Kidney capillary endothelial cell (primary cell): ENCODE measurements at places on chromosomes 4 and X.

GRCh38 chr4:60482921-60483351 is 717.2 kb upstream of the ADGRL3 start:
- no peak for DNase-seq

DNA sequence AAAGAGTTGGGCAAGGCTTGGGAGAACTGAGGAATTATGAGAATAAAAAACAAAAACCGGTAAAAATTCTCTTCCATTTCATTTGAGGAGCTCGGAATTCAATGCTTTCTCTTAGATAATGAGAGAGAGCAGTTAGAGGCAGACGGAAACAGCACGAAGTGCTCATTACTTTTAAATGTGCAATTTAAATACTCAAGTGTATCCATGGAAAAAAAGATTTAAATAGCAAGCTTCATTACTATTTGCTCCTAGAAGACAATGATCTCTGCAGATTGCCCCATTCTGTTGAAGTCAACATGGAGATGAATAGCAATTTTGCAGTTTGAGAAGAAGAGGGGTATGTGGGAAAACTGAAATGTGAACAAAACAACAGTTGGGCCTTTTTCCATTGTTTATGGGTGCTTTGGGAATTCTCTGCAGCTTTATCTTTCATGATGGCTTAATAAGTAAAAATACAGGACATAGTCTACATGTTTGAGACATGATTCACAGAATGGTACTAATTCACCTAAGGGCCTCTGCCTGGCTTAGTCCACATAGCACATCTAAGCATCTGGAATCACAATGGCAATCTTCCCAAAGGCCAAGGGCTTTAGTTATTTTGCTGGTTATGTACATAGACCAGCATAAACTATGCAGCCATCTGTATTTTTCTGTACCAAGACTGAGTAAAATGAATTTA is 512.7 kb upstream of the FAT1 start:
- no peak for DNase-seq

- DNase-seq: peak; percentile 29
These were observed 144.4 kb downstream of the PCDH18 start for GRCh38 chr4:137387924-137388323.

- no peak for DNase-seq
These were observed 167.1 kb downstream of the AMELX start for GRCh38 chrX:11460347-11460746.

- DNase-seq: no peak
These were observed 20.7 kb downstream of the PDGFC start for GRCh38 chr4:156950948-156951347.

DNA sequence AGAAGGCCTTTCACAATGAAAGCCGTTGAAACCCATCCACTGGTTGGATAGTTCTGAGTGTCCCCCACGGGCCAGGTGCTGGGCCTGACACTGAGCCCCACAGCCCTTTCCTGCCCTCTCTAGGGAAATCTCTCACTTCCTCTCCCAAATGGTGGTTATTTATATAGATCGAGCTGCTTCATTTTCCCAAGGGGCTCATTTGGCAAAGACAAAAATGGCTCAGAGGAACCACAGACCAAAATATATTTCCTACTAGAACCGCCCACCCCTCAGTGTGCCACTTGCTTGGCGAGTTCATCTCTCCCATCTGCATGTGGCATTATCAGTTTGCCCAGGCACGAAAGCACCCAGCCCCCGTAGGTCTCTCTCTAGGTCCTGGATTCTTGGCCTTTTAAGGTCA is 53.3 kb upstream of the STIM2 start:
- DNase-seq: no peak

GRCh38 chr4:71348586-71348985 is 9.8 kb downstream of the SLC4A4 start:
- DNase-seq: no peak

GRCh38 chr4:170109586-170110284 is 20.0 kb upstream of the AADAT start:
- DNase-seq: no peak

- DNase-seq: no peak
These were observed 34.7 kb upstream of the ASMTL start for GRCh38 chrX:1487401-1487800.

- DNase-seq: no peak
These were observed at the start of gene MAOB for GRCh38 chrX:43882294-43882681. TSS of gene MAOB (minus strand) at chrX:43882450. CDS start at chrX:43882299, 151 bp downstream.

- no peak for DNase-seq
These were observed 18.5 kb downstream of the ADRA2C start for GRCh38 chr4:3784454-3785291.

DNA sequence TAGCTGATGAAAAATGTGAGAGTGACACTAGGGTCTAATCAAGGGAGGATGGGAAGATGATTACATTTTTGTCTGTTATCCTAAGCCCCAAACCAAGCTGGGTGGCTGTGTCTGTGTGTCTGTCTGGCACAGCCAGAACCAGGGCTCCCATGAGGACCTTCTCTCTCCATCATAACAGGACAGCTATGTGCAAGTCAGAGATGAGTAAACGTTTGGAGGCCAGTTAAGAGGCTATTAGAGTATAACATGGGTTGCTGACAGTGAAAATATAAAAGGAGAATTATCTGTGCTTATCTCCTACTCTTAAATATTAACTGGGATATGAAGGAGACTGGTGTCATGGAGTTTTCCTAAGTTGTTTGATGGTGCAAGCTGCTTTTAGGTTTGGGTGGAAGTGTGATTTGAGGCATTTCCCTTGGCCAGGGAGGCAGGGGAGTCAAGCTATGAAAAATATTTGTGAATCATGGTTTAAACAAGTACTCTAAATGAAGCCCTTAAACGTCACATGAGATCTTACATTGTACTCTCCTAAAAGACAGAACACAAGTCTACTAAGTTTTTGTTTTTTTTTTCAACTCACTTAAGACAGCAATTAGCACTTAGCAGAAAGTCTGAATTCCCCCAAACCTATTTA is 156.2 kb downstream of the ENOX2 start:
- DNase-seq: no peak

DNA sequence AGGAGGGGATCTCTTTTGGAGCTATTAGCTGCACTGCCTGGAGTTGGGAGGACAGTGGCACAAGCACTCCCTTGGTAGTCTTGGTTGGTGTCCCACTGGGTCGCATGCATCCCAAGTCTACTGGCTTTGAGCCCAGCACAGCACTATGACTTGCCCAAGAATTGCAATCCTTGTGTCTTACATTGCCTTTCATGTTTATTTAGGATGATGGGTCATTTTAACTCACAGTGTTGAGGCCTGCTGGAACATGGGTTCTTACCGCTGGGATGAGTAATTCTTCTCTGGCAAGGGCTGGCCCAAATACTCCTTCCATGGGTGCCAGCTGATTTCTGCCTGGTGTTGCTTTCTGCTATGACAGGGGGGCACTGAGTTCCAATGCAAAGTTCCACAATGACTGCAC is 185.5 kb downstream of the TEX13C start:
- no peak for DNase-seq

DNA sequence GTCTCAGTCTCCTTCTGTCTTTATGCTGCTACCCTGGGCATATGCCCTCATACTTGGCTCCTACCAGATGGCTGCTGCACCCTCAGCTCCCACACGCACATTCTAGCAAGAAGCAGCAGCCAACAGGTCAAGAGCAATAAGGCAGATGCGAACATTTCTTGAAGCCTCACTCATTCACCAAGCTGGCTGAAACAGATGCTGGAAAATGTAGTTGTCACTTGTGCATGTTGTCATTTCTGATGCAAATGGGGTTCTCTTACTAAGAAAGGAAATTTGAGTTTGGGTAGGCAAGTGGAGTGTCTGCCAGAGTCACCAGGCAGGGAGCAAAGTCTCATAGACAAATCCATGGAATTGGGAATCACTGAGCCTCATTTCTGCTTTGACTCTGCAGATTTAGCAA is 57.4 kb upstream of the SORBS2 start:
- DNase-seq: no peak

DNA sequence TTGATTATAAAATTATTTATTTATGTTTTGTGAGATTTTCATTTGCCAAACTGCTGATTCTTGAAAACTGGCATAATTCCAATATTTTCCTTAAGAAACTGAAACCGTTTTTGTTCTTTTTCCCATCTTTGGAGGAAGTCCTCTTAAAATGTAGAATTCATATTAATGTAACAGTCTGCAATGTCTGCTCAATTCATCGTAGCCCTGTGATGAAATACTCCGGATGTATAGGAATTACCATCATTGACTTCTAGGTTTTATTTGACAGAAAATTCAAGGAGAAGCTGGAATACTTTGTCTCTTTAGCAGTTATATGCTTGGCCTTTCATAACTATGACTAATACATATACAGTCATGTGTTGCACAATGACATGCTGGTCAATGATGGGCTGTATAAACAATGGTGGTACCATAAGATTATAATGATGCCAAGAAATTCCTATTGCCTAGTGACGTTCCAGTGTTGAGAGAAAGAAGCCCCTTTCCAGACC is 185.0 kb upstream of the GPRIN3 start:
- DNase-seq: peak; percentile 80

DNA sequence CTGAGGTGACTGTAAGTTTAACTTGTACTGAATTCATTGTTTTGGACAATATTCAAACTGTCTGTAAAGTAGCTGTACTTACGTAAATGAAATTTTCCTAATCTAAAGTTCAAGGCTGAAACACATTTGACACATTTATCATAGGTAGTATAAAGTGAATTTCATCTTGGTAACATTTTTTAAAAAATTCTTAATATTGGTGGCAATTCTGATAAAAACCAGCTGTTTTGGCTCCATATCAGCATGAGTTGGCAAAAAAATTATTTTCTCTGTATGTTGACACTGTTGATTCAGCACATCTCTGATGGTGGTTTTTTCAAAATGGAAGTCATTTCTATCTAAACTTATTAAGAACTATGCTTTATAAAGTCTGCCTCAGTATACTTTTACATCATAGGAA is 30.9 kb downstream of the CXorf58 start:
- DNase-seq: no peak

DNA sequence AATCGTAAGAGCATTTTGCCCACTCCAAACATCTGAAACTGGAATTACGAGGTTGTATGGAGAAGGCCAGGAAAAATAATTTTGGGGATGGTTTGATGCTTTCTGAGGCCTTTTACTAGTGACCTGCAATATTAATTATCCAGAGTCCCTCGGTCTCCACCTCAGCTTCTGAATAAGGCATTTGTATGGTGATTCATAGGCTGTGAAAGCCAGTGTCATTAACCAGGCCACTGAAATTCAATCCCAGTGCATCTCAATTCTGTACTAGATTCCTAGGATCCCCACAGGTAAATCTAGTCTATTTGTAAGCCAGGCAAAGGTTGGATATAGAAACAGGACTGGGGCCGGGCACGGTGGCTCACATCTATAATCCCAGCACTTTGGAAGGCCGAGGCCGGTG is 135.4 kb upstream of the RBPJ start:
- DNase-seq: no peak
